ENCODE measurements at places on chromosomes 16 and 17. TPM values are rescaled to one million over a fixed set of nuclear protein-coding genes. Genes with fewer than 3 reads are reported as not detected.

The GRIN2C gene
- 0.09 TPM for total RNA-seq

The HAS3 gene
- 0.75 TPM for total RNA-seq

The SOX9 gene
- 1.7 TPM for total RNA-seq

The HID1 gene
- total RNA-seq: 2.7 TPM

The FBXW10 gene
- 0.05 TPM for total RNA-seq

The SEPTIN1 gene
- total RNA-seq: 0.42 TPM
